Stimulated activated CD4-positive, alpha-beta T cell treated with anti-CD3 and anti-CD28 coated beads, Interleukin-4, amount 100 ng/mL, for 24 hours (primary cell): ENCODE measurements at places on chromosomes 12 and 14.

DNA sequence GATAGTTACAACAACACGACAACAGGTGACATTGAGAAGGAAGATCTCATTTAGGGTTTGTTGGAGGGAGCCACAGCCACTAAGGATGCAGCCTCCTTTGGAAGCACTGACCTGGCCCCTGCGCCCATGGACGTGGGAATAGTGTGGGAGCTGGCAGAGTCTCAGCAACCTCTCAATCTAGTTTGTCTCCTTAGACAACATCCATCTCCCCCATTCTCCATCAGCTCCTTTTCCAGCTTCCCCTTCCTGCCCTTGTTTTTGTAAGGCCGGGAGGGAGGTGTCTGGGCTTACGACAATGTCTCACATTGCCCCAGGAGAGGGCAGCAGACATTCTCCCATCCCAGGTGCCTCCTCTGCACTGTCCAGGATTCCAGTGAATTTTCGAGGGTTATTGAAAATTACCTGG, 170.2 kb upstream of the PZP start:
- no peak for DNase-seq

- DNase-seq = no peak
Measured at GRCh38 chr14:54781080-54781479, 121.5 kb downstream of the GCH1 start.

DNA sequence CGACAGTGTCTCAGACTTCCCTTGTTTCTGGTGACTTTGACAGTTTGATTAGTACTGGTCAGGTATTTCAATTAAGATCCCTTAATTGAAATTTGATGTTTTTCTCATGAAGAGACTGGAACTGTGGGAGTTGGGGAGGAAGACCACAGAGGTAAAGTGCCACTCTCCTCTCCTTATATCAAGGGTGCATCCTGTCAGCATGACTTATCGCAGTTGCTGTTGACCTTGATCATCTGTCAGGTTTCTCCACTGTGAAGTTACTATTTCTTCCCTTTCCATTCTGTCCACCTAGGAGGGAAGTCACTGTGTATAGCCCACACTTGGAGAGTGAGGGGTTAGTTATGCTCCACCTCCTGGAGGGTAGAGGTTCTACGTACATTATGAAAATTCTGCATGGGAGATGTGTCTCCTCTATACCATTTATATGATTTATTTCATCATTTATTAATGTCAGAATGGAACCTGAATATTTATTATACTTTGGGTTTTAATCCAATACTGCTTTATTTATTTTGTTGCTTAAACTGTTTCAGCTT, 40.3 kb upstream of the SMOC1 start:
- no peak for DNase-seq

DNA sequence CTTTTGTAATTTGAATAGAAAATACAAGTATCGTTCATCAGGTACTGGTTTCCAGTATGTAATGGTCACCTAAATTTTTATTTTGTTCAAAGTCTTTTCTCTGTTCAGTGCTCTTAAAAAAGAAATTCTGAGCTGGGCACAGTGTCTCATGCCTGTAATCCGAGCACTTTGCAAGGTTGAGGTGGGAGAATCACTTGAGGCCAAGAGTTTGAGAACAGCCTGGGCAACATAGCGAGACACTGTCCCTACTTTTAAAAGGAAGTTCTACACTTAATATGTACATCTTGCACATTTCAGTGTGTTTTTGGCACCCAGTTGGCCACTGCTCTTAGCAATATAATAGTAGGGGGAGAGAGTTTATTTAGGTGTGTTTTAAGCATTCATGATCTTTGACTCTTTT, 27.9 kb downstream of the PCNX1 start:
- DNase-seq = no peak

DNA sequence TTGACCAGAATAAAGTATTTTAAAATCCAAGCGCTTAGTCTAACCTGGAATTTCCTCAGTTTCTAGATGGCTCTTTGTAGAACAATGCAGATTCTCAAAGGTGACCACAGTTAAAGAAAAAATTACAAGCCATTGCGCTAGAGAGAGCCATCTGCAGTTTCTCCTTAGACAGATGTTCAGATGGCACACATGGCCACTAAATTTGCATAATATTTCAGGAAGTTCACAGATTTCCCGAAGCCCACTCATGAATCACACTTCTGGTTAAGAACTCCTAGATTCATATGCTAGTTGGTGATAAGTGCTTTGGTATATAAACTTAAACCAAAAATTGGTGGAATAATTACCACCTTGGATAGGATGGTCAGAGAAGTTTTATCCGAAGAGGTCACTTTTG, 749 bp downstream of the AKAP3 start:
- DNase-seq = no peak

- DNase-seq = no peak
Measured at GRCh38 chr14:23579311-23579630, 681 bp upstream of the JPH4 start.

GRCh38 chr14:72305561-72305960, 373.3 kb downstream of the RGS6 start:
- DNase-seq = no peak

- no peak for DNase-seq
Measured at GRCh38 chr12:117452112-117452511, 90.7 kb upstream of the NOS1 start.

DNA sequence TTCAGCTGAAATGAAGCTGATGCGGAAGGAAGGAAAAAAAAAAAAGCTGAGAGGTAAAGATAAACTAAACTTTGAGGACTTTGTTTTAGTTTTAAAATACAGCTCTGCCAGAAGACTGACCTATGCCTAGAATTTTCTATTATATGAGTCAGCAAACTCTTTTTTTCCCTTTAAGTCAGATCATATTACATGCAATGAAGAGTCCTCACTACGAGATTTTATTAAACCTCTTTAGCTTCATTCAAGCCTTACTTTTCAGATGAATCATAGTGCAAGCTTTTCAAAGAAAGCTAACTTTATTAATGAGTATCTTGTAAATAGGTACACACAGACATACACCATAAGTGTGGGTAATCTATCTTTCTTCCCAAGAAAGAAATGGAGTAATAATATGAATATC, 57.8 kb upstream of the FSCB start:
- no peak for DNase-seq

DNA sequence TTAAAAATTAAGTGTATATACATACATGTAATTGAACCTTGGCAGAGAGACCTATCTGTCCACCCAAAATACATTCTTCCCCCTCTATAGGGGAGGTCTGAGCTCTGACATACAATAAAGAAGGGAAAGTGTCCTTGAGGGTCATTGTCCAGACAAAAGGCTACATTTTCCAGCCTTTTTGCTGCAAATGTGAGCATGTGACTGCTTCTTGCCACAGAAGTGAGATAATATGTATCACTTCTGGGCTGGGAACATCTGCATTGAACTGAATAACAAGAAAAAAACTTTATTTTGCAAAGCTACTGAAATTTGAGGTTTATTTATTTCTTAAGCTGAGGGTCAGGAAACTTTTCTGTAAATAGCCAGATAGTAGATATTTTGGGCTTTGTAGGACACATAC, 131.3 kb downstream of the TBC1D30 start:
- DNase-seq = no peak

GRCh38 chr12:115245020-115245419, 561.0 kb upstream of the TBX3 start:
- DNase-seq = no peak

GRCh38 chr12:50572287-50572686, 67.5 kb downstream of the DIP2B start:
- DNase-seq = no peak

DNA sequence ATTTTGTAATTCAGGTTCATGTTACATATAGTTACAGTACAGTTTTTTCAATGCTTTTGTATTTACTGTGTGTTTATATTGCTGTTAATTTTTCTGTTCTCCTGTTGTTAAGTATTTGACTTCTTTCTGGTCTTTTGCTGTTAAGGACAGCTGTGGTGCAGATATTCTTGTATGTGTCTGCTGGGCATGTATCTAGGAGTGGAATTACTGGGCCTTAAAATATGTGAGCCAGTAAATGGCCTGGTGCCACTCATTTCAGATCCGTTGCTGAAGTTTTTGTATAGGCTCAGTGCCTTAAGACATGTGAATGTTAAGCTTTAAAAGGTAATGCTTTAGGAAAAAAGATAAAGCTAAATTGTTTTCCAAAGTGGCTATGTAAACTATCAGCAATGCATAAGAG, 87.3 kb downstream of the TTLL5 start:
- DNase-seq = no peak

- DNase-seq = no peak
Measured at GRCh38 chr14:47353186-47353585, 322.2 kb downstream of the MDGA2 start.

DNA sequence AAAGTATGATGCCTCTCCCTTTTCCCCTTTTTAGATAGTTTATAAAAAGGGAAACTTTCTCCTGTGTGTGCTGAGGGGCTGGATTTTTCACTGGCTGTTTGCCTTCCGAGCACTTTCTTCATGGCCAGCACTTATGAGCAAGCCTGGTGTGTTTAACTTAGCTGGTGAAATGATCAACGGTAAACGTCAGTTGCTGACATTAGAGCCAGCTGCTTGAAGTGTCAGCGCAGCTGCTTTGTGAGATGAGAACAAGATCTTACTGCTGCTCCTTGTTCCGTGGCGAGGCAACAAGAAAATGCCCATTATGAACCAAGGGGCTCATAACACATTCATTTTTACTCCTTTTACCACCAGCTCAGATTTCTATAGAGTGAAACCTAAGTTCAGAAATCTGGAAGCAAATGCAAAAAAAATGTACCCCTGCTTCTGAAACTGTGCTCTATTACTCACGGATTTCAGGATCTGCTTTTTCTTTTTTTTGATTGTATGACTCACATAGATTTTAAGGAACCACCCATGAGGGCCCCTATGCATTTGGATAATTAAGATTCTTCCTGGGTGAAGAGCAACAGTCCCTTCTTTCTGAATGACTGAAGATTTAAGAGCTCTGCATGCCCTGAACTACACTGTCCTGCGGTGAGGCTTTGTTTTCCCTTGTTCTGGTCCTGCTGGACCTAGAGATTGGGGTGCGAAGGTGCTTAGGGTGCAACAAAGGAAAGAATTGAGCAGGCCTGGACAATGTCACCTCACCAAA, 74.3 kb upstream of the CPM start:
- no peak for DNase-seq

DNA sequence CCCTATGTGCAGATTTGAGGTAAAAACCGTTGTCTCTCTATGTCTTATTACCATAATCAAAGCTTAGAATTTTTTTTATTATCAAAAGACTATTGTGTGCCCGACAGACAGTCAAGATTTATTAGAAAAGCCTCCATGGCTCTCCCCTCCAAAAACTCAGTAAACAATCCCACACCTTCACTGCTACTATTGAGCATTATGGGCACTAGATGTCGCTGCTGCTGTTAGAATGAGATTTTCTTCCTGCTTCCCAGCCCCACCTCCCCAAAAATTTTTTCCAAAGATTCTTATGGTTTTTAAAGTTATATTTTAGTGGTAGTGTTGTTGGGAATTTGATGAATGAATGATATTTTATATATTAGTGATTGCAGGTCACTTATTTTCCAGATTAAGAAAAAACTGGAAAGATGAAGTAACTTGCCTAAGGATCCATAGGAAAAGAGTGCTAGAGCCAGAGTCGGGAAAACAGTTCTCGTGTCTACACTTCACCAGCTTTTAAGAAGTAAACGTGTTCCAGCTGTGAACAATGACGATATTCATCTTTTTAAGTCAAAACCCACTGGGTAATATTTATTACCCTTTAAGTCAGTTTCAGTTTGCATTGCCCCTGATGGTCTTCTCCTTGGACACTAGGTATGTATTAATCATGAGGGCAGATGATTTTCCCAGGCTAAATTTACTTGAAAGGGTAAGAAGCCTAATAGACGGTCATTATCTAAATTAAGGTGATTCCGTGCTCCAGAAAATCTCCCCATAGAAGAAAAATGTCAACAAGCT, 12.2 kb upstream of the FOXG1 start:
- DNase-seq = no peak

DNA sequence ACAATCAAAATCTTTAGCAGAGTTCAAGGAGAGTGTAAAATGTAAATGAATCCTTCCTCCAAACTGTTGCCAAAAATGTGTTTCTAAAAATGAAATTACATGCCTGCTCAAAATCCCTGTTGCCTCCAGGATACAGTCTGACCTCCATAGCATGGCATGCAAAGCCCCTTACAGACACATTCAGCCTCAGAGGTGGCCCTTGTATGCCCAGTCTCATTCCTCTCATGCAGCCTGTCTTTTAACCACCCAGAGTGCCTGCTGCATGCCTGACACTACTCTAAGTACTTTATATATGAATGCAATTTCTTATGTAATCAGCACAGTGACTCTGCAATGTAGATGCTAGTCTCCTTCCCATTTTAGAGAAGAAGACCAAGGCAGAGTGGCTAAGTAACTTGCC, 24.4 kb upstream of the PTPRQ start:
- DNase-seq = no peak

DNA sequence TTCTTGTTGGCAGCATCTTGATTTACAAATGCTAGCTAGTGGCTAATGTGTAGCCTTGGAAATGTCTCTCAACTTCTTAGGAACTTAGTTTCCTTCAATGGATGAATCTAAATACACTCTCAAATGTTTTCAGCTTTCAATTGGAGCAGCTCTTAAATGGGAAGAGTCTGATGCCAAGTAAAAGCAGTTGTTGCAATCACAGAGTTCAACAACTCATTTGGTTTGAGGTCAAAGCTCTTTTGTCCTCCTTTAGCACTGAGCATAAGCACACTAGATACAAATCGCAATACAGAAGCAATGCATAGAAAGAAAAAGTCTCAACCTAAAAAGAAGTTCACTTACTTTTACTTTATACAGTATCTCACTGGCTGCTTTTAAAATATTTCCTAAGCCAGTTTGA, 986.1 kb upstream of the FLRT2 start:
- DNase-seq = no peak
